ENCODE measurements at places on chromosomes 4 and X. TPM values are rescaled to one million over a fixed set of nuclear protein-coding genes. Genes with fewer than 3 reads are reported as not detected.

GRCh38 chr4:59700651-59701050 is 1499.5 kb upstream of the ADGRL3 start:
- no peak for ATAC-seq

DACH2 gene
- total RNA-seq = 13.9 TPM

TLL1 gene
- total RNA-seq = 0.14 TPM

ADAM29 gene
- not detected for total RNA-seq

HTT gene
- 34.9 TPM for total RNA-seq

SULT1E1 gene
- total RNA-seq = 4.8 TPM
